ENCODE measurements at places on chromosomes 1 and 21.

DNA sequence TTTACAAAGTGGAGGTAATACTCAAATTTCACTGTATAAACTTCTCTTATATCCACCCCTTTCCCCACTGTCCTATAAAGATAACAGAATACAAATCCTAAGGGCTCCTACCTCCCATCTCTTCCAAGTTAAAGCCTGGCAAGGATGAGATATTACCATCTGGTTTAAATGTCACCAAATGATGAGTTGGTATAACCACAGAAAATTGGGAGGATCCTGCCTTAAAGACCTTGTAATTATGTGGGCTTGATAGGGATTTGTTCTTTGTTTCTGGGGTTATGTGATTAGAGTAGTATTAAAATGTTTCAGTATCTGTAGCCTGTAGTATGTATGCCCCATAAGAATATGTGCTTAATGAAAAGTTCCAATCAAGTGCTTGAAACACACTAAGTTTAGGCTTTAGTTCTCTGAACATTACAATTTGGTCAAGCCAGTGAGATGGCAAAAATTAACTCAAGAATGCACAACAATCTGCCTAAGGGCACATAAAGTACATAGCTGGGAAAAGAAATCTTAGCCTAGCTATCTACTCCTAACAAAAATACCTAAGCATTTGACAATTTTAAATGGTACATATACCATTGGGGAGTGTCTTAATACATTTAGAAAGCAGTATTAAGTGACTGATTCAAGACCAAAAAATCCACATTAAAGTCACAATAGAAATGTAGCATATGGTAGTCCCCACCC lies 14.0 kb downstream of the KDM5B start:
- peaks cover 26% of the 10 kb centered on the region for H3K4me1 ChIP-seq
- no peak overlapping the region for H3K27ac ChIP-seq
- H3K4me3 ChIP-seq = no peak overlapping the region

DNA sequence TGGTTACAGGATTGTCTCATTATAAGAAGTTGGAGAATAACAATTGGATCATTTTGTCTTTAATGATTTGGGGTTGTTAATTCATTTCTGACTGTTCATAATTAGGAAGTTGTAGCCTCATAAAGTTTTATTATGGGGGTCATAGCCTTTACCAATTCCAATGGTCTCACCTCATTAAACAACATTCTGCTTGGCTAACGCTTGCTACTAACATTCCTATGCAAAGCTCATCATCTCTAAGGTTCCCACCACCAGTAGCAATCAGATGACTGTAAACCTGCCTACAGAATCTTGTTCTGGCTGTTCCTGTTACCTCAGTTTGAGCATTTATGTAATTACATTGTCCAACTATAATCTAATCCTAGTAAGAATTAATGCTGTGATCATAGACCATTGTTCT lies 60.2 kb downstream of the ODF2L start:
- no peaks in the 10 kb centered on the region for H3K27me3 ChIP-seq
- no peak overlapping the region for H3K4me3 ChIP-seq
- H3K27ac ChIP-seq = no peak overlapping the region
- H3K4me1 ChIP-seq = no peaks in the 10 kb centered on the region

DNA sequence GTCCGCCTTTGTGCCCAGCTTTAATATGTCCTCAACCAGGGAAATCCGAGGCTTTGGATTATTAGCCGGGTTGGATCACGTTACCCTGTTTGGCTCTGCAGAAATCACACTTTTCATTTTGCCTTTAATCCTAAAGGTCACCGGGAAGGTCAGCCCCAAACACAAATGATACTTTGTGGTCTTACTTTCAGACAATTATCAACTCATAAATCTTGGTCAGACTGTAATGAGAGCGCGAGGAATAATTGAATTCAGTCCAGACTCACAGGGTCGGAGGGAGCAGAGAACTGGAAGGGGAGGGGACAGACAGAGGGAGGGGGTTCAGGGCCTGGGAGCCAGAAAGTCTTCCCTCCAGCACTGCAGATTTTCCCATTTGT lies 91.7 kb upstream of the NFIA start:
- H3K27ac ChIP-seq = no peak overlapping the region
- peaks cover 6% of the 10 kb centered on the region for H3K27me3 ChIP-seq
- no peaks in the 10 kb centered on the region for H3K4me1 ChIP-seq
- no peak for DNase-seq

DNA sequence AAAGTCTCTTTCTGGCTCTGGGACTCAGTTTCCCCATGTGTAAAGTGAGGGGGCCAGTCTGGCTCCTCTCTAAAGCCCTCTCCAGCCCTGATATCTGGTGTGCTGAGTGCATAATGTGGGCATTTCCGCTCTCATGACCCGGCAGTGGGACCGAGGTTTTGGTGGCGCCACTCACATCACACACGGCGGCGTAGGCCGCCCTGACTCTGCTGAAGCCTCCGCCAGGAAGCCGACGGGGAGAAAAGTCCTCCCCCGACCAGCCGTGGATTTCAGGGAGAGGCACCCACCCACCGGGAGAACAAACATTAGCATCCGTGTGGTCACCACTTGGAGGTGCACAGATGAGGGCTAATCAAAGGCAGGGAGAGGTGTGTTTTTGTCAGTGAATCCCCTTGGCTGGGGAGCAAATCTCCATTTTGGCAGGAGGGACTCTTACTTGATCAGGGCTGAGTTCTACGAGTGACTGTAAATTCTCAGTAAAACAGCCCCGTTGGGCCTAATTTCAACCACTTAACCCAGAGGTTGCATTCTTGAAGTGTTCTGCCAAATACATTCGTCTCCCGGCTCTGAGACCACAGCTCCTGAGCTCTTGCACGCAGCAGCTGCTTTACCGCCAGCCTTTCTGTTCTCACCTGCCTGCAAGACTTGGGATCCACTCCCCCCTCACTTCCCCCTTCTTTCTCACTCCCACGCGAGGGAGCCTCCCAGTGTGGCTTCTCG lies 118.2 kb downstream of the FOXD2 start:
- H3K27me3 ChIP-seq = peaks cover 57% of the 10 kb centered on the region
- DNase-seq = no peak
- no peak overlapping the region for H3K4me3 ChIP-seq
- H3K36me3 ChIP-seq = no peaks in the 10 kb centered on the region
- no peaks in the 10 kb centered on the region for H3K4me1 ChIP-seq
- H3K27ac ChIP-seq = no peak overlapping the region

DNA sequence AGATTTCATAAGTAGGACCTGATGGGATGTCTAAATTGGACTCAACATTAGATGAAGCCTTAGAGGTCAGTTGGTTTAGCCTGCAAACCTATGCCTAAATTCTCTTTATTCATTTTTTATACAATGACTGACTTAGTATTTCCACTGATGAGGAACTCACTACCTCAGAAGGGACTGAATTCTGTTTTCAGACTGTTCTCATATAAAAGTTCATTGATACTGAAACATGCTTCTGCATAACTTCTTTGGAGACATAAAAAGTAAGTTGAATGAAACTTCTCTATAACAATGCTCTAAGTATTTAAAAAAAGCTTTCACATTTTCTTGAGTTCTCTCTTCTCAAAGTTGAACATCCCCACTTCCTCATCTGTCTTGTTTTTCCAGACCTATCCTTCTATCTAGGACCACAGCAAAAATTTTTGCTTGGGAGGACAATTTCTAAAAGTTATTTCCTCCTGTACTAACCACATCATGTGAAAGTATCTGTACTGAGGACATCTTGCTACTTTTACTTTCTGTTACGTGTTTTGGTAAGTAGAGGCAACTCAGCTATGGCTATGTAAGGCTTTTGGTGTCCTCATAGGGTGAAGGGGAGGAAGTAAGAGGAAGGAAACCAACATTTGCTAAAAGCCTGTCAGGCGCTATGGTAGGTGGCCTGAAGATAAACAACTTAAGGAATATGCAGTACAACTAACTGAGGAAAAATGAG lies 64.1 kb downstream of the USP24 start:
- peaks cover 12% of the 10 kb centered on the region for H3K4me1 ChIP-seq
- H3K4me3 ChIP-seq = peak overlapping the region; percentile 84
- no peaks in the 10 kb centered on the region for H3K27me3 ChIP-seq
- H3K36me3 ChIP-seq = peaks cover 10% of the 10 kb centered on the region
- DNase-seq = no peak

GRCh38 chr1:192045131-192045530 lies 113.1 kb upstream of the RGS18 start:
- H3K4me3 ChIP-seq = no peak overlapping the region
- H3K27ac ChIP-seq = no peak overlapping the region
- H3K4me1 ChIP-seq = no peaks in the 10 kb centered on the region
- no peaks in the 10 kb centered on the region for H3K27me3 ChIP-seq
- H3K36me3 ChIP-seq = no peaks in the 10 kb centered on the region

- H3K27ac ChIP-seq = peak overlapping the region; percentile 77
- DNase-seq = no peak
- H3K27me3 ChIP-seq = no peaks in the 10 kb centered on the region
- H3K36me3 ChIP-seq = no peaks in the 10 kb centered on the region
- H3K4me3 ChIP-seq = no peak overlapping the region
These were observed 712 bp upstream of the LAMB3 start for GRCh38 chr1:209652873-209653401.

DNA sequence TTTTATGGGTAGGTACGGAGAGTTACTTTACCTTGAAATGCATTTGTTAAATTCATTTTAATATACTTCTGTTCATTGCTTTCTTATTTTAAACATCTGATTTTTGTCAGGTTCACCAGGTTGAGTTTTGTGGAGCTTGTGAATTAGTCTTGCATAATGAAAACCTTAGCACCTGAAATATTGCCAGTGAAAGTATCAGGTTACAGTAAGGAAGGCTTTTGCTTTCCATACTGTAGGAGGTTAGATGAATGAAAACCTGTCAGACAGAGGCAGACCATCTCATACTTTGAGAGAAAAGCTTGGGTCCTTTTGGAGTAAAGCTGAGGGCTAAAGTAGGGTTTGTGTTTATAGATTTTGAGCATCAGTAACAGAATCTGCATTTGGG lies 34.7 kb downstream of the THRAP3 start:
- no peak overlapping the region for H3K4me3 ChIP-seq
- no peak for DNase-seq
- no peaks in the 10 kb centered on the region for H3K36me3 ChIP-seq
- H3K4me1 ChIP-seq = peaks cover 19% of the 10 kb centered on the region
- no peaks in the 10 kb centered on the region for H3K27me3 ChIP-seq
- no peak overlapping the region for H3K27ac ChIP-seq

GRCh38 chr1:8314346-8315280 lies 3.3 kb upstream of the SLC45A1 start:
- H3K27me3 ChIP-seq = peaks cover 41% of the 10 kb centered on the region
- peak overlapping the region; percentile 29 for H3K27ac ChIP-seq
- H3K4me3 ChIP-seq = peak overlapping the region; percentile 50

GRCh38 chr1:3462356-3463012 lies 8.0 kb downstream of the ARHGEF16 start:
- peaks cover 5% of the 10 kb centered on the region for H3K27me3 ChIP-seq
- no peak overlapping the region for H3K4me3 ChIP-seq
- no peaks in the 10 kb centered on the region for H3K36me3 ChIP-seq
- DNase-seq = no peak
- H3K27ac ChIP-seq = no peak overlapping the region

DNA sequence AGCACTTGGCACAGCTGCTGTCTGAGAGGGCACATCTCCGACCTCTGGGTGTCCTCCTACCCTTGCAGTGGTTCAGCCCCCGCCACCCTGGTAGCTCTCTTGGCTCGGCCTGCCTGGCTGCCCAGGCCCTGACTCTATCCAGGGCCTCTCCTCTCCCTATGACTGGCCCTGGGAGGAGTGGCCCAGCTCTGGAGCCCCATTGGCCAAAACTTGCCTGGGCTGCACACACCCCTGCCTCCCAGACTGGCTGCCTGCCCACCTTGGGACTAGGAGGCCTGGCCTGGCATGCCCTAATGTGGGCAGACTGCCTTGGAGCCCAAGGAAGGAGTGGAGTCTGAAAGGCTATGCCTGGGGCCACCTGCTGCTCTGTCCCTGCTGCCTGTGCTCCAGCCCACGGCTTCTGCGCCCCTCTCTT lies 33.6 kb downstream of the ACOT11 start:
- H3K4me3 ChIP-seq = no peak overlapping the region
- H3K27ac ChIP-seq = no peak overlapping the region
- peaks cover 2% of the 10 kb centered on the region for H3K36me3 ChIP-seq
- no peaks in the 10 kb centered on the region for H3K27me3 ChIP-seq
- peaks cover 3% of the 10 kb centered on the region for H3K4me1 ChIP-seq
- DNase-seq = no peak

DNA sequence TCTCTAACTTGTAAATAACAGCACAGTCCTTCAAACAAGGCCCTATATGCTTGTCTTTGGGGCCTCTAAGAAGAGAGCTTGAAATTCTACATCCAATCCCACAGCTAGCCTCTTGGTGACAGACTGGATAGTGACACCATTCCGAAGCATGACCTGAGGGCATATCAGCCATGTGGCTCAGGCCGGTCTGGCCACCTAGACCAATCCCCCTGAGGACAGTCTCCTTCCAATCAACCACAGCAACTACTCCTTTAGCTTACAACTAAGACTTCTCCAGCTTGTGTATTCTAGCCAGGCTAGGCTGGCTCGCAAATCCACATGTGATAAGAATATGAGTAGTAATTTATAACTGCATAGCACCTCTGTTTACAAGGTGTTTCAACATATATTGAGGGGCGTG lies 14.0 kb downstream of the BCAR3 start:
- peaks cover 5% of the 10 kb centered on the region for H3K27me3 ChIP-seq
- no peak for DNase-seq
- peaks cover 4% of the 10 kb centered on the region for H3K4me1 ChIP-seq
- peaks cover 4% of the 10 kb centered on the region for H3K36me3 ChIP-seq
- no peak overlapping the region for H3K4me3 ChIP-seq

GRCh38 chr1:89339039-89339438 lies 24.8 kb upstream of the GBP6 start:
- H3K27me3 ChIP-seq = no peaks in the 10 kb centered on the region
- H3K27ac ChIP-seq = no peak overlapping the region
- H3K36me3 ChIP-seq = no peaks in the 10 kb centered on the region
- H3K4me1 ChIP-seq = no peaks in the 10 kb centered on the region
- DNase-seq = no peak

DNA sequence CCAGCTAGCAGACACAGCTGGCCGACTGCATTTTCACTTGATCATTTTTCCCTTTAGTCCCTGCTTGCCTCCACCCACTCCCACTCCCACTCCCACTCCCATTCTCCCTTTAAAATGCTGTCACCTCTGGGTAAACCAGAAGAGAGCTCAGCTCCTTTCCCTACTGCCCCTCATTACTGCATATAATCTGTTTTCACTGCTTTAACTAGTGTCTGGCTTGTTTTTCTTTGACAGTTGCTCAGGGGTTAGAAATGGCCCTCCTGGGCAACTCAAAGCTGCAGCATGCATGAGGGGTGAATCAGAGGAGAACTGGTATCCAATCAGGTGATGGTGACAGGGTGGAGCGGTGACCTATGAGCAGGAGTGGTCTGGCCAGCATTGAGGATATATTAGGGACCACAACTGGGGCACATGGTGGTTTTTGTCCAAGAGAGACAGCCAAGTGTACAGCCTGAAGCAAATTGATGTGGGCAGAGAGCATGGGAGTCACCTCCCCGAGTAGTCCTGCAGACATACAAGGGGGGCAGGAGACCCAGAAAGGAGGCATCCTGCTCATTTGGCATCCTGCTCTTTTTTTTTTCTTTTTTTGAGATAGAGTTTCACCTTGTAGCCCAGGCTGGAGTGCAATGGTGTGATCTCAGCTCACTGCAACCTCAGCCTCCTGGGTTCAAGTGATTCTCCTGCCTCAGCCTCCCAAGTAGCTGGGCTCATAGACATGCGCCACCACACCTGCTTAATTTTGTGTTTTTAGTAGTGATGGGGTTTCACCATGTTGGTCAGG lies 42.6 kb upstream of the SRSF10 start:
- H3K4me1 ChIP-seq = peaks cover 2% of the 10 kb centered on the region
- no peak for DNase-seq
- no peak overlapping the region for H3K4me3 ChIP-seq
- no peaks in the 10 kb centered on the region for H3K36me3 ChIP-seq
- H3K27me3 ChIP-seq = peaks cover 11% of the 10 kb centered on the region
